ENCODE measurements at places on chromosomes 3 and 15. TPM values are rescaled to one million over a fixed set of nuclear protein-coding genes. Genes with fewer than 3 reads are reported as not detected.

GRCh38 chr3:127339928-127340861 lies 52.3 kb upstream of the PRR20G start:
- DNase-seq, result no peak

DNA sequence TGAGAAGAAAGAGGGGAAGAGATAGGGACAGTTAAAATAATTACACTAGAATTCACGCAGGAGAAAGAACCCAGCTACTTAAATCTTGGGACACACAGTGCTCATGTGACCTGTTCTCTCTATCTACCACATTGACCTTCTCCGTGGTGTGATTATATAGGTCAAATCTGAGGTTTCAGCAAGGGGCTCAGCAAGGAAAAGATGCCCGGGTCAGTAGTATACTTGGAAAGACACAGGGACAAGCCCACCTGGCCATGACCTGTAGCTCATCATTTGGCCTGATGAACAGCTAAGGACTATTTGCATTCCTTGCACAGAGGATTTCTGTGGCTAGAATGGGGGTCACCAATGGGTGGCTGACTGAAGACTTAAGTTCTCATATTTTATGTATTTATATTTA lies 71.9 kb downstream of the SSR3 start:
- DNase-seq, result no peak

DNA sequence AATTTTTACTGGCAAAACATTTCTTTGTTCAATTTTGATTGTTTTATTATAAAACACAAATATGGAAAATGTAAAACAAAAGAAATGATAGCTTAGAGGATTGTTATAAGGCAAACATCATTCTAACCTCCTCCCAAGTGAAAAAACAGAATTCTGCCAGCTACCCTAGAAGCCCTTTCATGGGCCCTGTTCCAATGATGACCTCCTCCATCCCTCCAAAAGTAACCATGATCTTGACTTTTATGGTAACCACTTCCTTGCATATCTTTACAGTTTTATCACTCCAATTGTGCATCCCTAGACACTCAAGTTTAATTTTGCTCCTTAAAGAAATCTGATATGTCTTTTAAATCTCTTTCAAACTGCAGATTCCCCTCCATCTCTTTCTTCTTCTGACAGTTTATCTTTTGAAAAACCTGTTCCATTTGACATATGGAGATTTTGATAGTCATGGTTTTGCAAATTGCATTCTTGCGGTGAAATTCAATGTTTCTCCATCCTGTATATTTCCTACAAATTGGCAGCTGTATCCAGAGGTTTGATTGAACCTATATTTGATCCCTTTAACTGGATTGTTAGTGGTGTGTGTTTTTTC lies 27.0 kb upstream of the TNFAIP8L3 start:
- DNase-seq, result no peak

DNA sequence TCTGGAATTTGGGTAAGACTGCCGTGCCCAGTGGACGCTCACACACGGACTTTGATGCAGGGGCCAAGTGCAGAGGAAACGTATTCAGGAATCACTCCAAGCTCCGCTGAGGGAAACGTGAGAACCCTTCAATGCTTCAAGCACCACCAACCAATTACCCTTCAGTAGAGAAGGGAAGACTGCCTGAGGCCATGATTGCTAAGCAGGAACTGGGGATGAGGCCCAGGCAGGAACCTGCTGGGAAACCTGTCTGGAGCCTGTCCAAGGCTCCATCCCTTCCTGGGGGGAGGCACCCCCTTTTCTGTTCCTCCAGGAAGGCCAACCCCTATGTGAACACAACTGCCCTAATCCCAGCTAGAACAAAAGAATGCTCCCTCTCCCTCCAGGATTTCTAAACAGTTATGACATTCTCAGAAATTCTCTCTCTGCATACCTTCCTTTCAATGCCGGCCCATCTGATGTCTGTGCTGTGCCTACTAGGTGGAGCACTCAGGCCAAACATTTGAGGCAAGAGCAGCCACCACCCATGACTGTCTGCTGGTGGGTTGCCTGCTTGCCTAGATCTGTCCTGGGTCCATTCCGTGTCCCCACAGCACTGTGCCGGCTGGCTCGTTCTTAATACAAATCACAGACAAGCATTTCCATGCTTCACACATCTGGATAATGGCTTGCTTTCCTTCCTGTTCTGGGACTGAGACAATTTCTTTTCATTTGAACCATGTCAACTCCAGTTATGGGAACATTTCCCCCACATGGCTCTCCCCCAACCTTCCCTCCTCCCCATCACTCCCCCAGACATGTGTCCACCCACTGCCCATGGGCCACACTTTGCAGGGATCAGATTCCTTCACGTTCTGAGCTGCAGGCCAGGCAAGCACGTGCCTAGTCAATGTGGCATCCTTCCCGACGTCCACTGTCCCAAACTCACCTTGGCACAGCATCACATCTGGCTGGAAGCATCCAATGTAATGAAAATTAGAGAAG lies 149.4 kb downstream of the ADAMTS17 start:
- no peak for DNase-seq

DNA sequence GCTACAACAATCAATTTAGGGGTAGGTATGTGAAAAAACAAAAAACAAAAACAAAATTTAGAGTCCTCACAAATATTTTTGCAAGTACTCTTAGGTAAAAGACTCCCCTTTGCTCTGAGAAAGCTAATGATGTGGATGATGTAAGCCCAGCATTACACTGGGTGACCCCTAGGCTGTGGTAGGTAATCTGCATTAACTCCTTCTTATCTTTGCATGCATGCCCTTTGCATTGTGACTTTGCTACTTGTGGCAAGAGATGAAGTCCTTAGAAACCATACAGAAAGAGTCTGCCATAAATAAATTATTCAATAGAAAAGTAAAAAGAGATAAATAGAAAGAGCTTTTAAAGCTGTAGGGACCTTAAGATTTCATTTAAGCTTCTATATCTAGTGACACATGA lies 159.7 kb upstream of the MBNL1 start:
- no peak for DNase-seq

DNA sequence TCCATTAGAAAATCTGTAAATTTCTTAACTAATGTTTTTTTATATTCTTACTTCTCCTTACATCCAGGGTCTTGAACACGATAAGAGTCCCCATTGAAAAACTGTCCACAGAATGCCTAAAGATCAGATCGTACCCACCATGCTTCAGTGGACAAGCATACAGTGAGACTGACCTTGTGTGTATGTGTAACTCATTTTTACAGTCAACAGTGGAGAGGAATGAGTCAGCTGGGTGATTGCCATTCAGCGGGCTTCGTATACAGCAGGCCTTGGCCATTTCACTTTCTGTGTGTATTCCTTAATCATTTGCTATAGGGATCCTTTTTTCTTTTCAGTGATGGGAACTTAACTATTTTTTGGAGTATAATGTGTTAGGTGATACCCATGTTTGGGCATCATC lies 10.6 kb downstream of the PARP14 start:
- DNase-seq, result no peak

- no peak for DNase-seq
Measured at GRCh38 chr3:55687526-55687925, 200.4 kb upstream of the WNT5A start.

- DNase-seq, result no peak
Measured at GRCh38 chr3:23252122-23252521, 49.0 kb downstream of the UBE2E2 start.

DNA sequence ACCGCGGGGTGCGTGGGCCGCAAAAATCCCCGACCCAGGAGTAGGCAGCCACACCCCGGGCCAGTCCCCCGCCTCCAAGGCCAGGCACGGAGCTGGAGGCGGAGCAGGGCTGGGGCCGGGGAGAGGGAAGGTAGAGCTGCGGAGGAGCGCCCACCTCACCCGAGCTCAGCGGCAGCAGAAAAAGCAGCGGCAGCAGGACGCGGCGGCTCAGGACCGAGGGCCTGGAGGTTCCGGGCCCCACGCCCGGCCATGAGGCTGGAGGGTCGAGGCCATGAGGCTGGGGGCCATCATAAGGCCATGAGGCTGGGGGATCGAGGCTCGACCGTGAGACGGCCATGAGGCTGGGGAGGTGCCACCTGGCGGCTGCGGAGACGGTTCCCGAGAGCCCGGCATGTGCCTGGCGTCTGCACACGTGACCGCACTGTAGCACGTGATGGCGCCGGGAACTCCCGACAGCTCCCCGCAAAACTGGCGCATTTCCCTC lies 32.9 kb upstream of the PRSS50 start:
- DNase-seq, result no peak

GRCh38 chr3:81726735-81727134 lies 34.7 kb downstream of the GBE1 start:
- no peak for DNase-seq

- no peak for DNase-seq
Measured at GRCh38 chr15:38860674-38861073, 296.1 kb upstream of the RASGRP1 start.

GRCh38 chr3:135383301-135383700 lies 582.2 kb upstream of the PPP2R3A start:
- no peak for DNase-seq

DNA sequence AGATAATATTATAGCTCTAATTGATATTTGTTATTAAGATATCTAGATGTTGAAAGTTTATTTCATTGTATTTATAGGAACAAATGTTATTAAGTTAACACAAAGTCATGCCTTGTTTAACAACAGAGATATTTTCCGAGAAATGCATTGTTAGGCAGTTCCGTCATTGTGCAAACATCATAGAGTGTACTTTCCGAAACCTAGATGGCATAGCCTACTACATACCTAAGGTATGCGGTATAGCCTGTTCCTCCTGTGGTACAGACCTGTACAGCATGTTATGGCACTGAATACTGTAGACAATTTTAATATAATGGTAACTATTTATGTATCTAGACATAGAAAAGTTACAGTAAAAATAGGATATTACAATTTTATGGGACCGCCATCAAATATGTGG lies 114.3 kb downstream of the NAALADL2 start:
- DNase-seq, result no peak

GRCh38 chr3:134428401-134428800 lies 54.2 kb upstream of the AMOTL2 start:
- DNase-seq, result no peak

- no peak for DNase-seq
Measured at GRCh38 chr3:114587986-114588385, 294.2 kb downstream of the TIGIT start.

DNA sequence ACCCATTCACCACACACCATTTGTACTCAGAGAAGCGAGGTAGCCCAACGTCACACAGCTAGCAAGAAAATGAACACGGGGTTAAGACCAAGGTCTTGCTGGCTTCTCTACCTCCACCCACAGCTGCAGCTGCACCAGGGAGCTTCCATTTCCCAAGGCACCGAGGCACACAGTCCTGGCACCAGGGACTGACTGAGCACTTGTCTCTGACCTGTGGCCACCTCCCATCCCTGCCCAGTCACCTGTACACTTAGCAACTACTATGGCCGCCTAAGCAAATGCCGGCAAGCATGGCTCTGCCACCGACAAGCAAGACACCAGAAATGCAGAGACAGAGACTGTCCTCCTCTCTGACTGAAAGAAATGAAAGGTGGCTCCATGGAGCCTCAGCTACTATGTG lies 15.3 kb downstream of the ZXDC start:
- no peak for DNase-seq

DNA sequence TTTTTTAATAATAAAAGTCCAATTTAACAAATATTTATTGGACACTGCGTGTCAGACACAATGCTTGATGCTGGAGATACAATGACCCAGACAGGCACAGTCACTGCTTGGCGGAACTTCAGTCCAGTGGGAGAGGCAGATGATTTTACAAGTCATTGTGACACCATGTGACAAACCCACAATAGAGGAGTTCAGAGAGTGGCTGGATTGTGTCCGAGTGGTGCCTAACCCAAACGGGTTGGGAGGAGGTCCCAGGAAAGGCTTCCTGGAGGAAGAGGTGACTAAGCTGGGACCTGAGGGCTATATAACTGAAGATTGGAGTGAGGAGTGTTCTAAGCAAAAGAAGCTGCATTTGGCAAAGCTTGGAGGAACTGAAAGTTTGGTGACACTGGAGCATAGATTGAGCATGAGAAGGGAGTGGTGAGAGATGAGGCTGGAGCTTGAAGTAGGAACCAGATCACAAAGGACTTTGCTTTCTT lies 41.4 kb downstream of the CRTC3 start:
- DNase-seq, result no peak

DNA sequence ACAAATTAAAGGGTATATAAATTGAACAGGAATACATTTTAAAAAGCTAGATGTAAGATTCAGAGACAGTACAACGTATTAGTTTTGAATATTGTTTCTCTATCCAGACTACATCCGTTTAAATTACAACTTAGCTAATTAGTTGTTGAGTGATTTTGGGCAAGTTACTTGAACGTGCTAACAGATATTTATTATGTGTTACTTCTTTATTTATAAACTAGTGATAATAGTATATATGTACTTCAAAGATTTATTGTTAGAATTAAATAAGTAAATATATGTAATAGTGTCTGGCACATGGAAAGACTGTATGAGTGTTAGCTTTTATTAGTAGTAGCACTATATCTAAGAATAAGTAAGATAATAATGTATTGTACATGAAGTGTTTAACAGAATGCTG lies 92.0 kb upstream of the GBE1 start:
- DNase-seq, result no peak

The PLEKHO2 gene
- total RNA-seq, result 18.9 TPM

The GABRR3 gene
- not detected for total RNA-seq

The WNT7A gene
- total RNA-seq, result 8.4 TPM

The ARGFX gene
- total RNA-seq, result not detected

The CAV3 gene
- not detected for total RNA-seq

The SHF gene
- 55.0 TPM for total RNA-seq

The PRKCI gene
- 33.4 TPM for total RNA-seq

The CDHR4 gene
- total RNA-seq, result 0.12 TPM

The SAMD7 gene
- not detected for total RNA-seq

The ANKRD63 gene
- not detected for total RNA-seq

The ST6GAL1 gene
- 35.1 TPM for total RNA-seq

The RGMA gene
- 205 TPM for total RNA-seq

The LRRIQ4 gene
- 0.16 TPM for total RNA-seq

The INSYN1 gene
- total RNA-seq, result 9.6 TPM

The CSPG5 gene
- 23.3 TPM for total RNA-seq
